ENCODE measurements at places on chromosomes 3 and 15.
A peak's percentile ranks its signal among the peaks of the same experiment; 100 is the strongest.

GRCh38 chr3:136954251-136954650 lies 3.5 kb upstream of the IL20RB start:
- no peak for DNase-seq

- no peak for DNase-seq
These were observed 5.1 kb upstream of the CP start for GRCh38 chr3:149226776-149227175.

DNA sequence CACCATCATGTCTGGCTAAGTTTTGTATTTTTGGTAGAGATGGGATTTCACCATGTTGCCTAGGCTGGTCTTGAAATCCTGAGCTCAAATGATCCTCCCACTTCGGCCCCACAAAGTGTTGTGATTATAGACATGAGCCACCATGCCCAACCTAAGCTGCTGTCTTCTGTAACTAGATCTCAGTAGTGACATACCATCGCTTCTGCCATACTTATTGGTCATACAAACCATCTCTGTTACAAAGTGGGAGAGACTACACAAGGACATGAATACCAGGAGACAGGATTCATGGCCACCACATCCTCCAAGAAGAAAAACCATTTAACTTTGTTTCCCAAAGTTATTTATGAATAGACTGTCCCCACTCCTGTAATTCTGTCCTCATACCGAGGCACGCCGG lies 81.3 kb downstream of the SMAD6 start:
- no peak for DNase-seq

GRCh38 chr15:95370291-95370690 lies 960.2 kb upstream of the NR2F2 start:
- DNase-seq = no peak

DNA sequence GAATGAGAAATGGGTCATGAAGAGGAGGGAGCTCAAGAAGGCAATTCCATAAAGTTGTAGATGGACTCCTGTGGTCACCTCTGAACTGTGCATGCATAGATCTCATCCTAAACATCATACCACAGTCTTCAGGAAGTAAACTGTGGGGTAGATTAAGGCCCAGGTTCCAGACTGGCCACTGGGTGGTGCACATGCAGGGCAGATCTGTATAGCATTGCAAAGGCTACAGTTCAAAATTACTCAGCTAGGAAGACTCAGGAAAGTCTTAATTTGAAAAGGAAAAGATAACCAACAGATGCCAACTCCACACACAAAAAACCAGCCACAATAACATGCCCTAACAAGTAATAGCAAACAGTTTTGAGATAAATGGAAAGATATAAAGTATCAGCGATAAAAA lies 20.3 kb downstream of the KY start:
- DNase-seq = no peak

DNA sequence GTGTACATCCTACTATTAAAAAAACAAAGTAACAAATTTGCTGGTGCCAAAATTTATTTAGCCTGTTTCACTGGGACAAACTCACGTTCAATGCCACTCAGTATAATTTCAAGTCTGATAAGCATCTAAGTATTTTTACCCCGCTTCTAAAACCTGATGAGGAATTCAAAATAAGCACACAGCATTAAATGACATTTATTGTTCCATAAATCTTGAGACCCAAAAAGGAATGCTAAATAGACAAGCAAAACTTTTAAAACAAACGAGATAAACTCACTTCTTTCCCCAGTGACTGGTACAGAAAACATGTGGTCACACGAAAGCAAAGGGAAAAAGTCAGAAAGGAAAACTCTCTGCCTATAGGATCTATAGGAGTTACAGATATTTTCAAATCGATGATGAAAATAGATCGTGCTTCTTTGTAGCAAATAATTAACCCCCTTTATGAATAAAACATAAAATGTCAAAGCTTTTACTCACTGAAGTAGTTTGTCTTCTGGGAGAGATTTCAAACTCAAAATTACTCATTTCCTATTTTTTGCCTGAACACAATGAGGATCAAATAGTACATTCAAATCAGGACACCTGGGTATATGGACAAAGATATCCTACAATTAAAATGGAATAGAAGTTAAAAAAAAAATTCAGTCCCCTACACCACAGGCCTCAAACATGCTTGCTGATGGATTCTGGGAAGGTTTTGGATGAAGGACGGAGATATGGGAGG lies 51.7 kb downstream of the UBP1 start:
- no peak for DNase-seq

GRCh38 chr3:197336348-197336747 lies 37.9 kb upstream of the DLG1 start:
- no peak for DNase-seq

GRCh38 chr3:152396867-152397266 lies 128.1 kb downstream of the MBNL1 start:
- no peak for DNase-seq

- no peak for DNase-seq
These were observed 203.8 kb upstream of the MCTP2 start for GRCh38 chr15:94027581-94027980.

GRCh38 chr15:86375733-86376280 lies 296.1 kb downstream of the AGBL1 start:
- no peak for DNase-seq

DNA sequence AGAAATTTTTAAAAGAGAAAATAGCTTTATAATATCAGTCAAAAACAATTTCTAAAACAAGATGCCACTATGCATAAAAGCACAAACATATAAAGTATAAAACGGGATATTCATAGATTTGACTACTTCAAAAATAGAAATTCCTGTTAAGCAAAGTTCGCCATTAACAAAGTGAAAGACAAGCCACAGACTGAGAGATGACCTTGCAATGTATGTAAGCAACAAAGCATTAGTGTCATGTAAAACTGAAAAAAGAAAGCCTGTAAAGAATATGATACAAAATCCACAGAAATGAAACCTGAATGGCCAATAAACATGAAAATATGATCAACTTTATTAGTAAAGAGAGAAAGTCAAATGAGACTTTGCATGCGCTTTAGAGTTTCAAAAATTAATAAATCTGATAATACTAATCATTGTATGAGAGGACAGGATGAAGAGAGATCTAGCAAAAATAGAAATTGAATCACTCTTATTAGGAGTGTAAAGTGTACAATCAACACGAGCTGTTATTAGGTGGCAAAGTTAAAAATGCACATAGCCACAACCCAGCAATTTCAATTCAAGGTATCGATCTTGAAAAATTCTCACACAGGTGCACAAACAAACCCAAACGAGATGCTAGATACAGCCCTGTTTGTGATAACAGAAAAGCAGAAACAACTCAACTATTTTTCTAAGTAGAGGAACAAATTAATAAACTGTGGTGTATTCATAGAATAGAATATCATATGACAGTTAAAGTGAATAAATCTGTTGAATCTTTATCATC lies 173.6 kb downstream of the MECOM start:
- no peak for DNase-seq

DNA sequence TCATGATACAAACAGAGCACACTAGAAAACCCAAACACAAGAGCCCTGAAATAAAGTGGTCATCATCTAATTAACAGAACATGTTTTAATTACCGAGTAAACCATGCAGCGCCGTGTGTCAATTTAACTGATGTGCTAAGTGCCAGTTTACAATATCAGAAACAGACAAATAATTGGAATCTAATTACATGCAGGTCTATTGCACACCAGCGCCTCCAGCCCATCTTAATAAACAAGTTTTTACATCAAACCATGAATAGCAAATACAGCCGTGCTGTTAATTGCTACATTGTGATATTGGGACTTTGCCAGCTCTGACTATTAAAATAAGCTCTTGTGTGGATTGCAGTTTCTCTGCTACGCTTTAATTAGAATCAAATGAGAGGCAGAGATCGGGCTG lies 510.2 kb upstream of the MDFIC2 start:
- no peak for DNase-seq

DNA sequence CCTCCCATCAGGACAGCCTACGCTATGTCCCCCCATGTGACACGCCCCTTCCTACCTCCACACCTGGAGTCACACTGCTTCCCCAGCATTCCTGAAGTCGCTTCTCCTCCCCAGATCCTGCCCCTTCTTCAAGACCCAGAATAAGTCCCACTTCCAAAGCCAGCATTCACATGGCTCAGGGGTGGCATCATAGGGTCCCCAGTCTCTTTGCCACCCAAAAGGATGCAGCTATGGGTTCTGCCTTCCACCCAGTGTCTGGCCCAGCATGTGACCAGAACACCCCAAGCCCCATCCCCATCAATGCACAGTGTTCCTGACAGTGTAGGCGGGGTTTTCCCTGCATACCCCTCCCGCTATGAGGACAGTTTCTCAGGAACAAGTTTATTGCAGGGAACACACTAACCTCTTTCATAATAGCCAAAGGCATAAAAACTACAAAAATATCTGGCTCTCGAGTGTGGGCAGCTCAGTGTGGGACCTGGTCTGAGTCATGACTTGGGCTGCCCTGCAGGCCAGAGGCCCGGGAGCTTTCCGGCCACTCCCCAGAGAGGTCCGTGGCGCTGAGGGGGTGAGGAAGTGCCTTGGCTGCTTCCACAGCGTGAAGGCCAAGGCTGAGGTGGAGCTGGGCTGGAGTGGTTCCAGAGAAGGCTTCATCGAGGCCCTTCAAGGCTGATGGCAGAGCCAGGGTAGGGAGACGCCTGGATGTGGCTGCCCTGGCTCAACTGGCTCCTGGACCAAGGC lies 5.8 kb downstream of the ISLR start:
- no peak for DNase-seq

GRCh38 chr15:74866090-74866489 lies 7.1 kb downstream of the SCAMP2 start:
- no peak for DNase-seq

GRCh38 chr3:168753724-168754123 lies 658.0 kb upstream of the GOLIM4 start:
- no peak for DNase-seq

DNA sequence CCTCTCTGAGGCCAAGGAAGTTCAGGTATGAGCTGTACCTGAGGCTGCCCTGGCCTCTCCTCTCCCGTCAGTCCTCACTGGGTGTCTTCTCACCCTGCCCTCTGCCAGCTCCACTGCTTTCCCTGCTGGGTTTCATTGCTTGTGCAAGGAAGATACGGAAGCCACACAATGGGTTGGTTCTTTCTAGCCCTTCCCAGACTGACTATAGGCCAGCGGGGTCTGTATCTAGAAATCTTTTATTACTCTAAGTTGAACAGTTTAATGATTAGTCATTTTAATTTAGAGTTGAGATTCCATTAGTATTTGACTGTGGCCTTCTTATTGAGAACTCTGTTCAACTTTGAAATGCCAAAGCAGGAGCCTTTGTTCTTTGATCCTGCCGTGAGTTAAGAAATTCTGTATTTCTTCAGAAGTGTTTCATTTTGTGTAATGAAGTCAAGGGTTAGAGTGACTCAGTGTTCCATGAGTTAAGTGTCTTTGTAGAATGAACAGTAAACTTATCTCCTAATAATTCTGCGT lies 16.2 kb downstream of the C3orf62 start:
- peak; percentile 9 for DNase-seq

GRCh38 chr15:51051776-51052175 lies 42.9 kb downstream of the TNFAIP8L3 start:
- no peak for DNase-seq

DNA sequence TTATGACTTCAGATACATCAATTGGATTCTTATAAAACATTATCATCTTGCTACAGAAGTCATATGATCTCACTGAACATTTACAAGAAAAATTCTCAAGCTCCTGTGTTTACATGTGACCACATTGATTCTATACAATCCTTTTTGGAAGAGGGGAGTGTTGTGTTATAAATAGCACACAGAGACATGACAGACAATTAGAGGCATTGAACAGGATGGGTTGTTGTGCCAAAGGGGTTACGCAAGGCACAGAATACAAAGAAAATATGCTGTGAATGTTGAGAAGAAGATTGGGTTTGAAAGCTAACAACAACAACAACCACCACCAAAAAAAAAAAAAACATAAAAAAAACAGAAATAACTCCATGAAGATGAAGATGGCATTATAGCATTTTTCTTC lies 32.5 kb upstream of the TBL1XR1 start:
- DNase-seq = no peak

DNA sequence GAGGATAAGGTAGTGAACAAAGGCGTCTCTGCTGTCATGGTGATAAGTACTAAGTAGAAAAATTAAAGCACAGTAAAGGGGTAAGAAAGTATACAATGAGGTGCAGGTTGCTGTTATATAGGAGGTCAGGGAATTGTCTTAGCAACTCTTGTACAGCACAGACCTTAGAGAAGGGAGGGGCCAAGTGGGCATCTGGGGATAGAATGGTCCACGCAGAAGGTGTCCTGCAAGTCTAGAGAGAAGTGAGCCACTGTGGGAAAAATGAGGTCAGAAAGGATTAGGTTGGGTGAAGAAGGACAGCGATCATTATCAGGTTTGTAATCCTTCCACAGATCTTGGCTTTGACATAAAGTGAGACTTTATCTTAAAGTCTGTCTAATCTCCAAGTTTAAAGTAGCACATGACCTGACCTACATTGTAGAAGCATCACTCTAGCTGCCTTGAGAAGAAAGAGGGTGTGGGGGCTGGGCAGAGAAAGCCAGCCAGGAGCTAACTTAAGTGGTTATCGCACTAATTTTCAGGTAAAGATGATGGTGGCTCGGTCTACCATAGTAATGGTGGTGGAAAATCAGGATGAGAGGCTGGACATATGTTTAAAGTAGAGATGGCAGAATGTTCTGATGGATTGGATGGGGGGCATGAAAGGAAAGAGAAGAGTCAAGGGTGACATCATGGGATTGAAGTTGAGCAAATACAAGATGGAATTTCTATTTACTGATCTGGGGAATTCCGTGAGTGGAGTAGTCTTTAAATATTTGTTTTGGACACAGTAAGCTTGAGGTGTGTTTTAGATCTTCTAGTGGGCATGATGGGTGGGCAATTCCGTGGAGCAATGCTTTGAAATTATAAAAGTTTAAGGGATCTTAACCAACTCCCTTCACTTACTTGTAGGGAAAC lies 919.2 kb downstream of the ROBO1 start:
- DNase-seq = no peak

GRCh38 chr3:73086071-73086494 lies 24.6 kb downstream of the EBLN2 start:
- peak; percentile 17 for DNase-seq

DNA sequence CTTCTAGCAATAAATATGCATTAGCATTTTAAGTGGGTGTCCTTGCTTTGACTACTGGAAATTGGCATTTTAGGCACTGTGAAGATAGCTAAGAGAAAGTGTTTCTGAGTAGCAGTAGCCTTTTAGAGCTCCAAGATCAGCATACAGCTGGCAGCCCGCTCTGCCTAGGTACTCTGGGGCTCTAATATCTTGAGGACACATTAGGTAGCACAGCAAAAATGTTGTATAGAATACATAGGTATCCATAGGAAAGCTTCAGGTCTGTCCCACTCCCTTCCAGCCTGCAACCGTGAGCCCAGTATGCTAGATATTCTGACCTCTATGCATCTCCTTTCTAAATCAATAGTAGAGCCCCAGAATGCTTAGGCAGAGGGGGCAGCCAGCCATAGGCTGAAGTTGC lies 670.5 kb downstream of the NLGN1 start:
- no peak for DNase-seq

DNA sequence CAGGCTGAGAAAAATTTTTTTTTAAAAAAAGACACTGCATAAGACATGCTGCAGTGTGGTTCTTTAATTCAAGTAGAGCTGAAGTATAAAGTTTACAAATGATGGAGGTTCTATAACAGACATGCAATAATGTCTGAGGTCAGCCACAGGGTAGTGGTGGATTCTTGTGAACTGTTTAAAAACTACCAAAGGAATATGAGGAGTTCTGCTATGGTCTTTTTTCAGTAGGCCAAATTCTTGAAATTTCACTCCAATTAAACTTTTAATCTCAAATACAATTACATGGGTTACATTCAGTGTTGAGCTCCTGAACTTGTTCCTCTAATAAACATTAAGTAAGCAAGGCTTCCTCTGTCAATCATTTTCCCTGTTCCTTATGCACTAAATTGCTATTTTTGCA lies 122.7 kb downstream of the PLD1 start:
- no peak for DNase-seq

GRCh38 chr15:33032053-33032452 lies 162.5 kb downstream of the FMN1 start:
- DNase-seq = no peak
